ENCODE measurements at places on chromosomes 12 and 14.

- no peak for DNase-seq
These were observed 57.6 kb upstream of the STRN3 start for GRCh38 chr14:31083781-31084180.

DNA sequence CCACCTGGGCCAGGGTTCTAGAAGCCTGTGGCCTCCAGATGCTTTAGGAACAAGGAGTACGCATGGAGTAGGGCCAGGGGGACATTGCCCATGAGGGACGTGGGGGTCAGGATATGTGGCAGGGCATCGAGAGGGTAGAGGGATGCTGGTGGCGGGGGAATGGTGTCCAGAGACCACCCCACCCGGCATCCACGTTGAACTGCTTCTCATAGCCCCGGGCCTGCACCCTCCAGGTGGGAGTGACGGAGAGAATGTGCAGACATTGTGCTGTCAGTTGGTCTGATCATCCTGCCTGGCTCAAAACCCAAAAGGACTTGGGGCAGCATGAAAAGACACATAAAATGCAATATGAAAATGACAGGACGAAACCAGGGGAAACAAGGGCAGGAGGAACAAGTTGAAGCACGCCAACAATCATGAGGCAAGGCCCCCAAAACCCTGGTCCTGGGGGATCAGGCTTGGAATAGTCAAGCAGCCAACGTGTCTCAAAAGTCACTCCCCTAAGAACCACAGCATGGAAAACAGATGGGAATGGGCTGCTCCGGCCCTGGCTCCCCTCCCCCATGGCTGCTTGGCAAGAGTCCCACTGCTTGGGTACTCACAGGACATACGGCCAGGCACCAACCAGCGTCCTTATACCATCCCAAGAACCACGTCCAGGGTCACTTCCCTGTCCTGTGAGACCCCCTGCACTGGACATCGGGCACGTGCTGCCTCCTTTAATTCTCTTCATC, 117.9 kb downstream of the DICER1 start:
- no peak for DNase-seq

GRCh38 chr14:101620031-101620788, 58.9 kb downstream of the DIO3 start:
- DNase-seq, result no peak

- no peak for DNase-seq
These were observed 37.6 kb downstream of the MVK start for GRCh38 chr12:109611223-109611622.

DNA sequence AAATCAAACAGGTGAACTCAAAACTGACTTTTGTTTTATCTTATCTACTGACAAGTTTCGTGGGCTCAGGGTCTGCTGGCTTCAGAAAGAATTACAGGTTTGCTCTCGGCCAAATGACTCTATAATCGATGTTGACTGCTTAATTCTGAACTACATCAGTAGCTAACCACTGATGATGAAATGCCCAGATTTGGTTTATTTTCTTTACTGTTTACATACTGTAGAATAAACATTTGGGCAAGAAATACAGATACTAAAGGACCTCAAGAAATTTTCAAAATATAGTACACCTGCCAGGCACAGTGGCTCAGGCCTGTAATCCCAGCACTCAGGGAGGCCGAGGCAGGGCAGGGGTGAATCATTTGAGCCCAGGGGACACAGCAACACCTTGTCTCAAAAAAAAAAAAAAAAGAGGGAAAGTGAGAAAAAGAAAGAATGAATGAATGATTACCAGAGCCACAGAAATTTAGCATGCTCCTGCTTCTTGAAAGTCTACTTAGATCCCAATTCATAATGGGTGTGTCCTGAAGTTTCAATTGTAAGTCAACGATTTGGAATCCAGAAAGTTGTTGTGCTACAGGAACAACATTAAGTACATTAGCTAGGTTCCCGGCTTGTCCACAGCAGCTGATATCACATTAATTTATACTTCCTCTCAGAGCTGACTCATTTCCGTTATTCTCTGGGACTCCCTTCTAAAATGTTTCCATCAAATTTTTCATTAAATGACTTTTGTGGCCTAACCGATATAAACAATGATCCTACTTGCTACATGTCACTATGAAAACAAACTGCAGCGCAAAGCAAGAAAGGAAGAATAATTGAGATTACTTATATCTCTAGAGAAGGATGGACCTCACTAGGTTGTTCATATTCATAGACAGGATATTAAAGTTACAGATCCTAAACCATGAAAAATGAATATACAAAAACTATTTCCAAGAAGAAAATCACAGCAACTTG, 134.3 kb downstream of the MED13L start:
- no peak for DNase-seq
